Fibroblast of villous mesenchyme (primary cell): ENCODE measurements at places on chromosomes 4 and X. TPM values are rescaled to one million over a fixed set of nuclear protein-coding genes. Genes with fewer than 3 reads are reported as not detected.

GRCh38 chr4:106529348-106530023, 160.9 kb upstream of the GIMD1 start:
- no peak for DNase-seq

GRCh38 chrX:13742397-13743176, 8.0 kb downstream of the OFD1 start:
- DNase-seq = peak; percentile 91

TMEM187 gene
- 5.2 and 7.1 TPM in 2 replicates for total RNA-seq

DNA sequence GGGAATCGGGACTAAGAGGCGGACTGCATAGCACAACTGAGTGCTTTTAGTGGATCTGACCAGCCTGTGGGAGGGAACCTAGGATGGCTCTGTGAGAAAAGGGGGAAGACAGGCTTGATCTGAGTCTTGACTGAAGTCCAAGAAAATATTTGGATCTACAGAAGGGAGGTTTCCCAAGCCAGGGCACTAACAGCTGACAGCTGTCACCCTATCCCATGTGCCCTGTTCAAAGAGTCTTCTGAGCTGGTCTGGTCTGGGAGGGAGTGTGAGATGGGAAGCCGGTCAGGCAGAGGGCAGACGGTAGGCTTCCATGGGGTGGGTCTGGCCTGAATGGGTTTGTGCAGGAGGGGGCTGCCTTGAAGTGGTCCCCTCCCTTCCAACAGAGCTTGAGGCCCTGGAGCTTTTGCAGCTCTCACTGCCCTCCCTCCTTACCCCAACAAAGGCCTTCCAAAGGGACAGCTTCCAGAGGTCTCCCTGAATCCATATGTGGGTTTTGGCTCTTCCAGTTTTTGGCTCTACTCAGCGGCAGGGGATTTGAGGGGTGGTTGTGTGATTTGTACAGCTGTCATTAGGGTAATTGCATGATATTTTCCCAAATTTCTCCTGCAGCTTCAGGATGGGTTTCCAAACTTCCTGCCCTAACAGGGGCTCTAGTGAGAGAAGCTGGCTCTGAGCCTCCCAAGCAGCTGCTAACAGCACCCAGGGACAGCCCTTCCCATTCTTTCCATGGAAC, 643.7 kb downstream of the BCOR start:
- no peak for DNase-seq

DNA sequence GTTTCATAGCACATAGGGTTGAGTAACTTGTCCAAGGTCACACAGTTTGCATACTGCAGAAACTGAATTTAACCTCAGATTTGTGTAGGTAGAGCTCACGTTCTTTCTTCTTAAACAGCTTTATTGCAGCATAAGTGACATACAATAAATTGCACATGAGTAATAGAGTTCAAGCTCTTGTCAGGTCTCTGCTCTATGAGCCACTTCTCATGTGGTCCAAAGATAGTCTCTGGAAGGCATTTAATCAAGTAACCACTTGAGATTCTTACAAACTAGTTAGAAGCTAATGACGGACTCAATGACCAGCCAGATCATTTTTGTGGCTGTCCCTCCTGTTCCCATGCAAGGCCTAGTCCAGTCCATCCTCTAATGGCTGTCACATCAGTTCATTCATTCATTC, 68.9 kb downstream of the MAOB start:
- no peak for DNase-seq

GRCh38 chrX:130524476-130525194, 122.8 kb downstream of the RBMX2 start:
- no peak for DNase-seq

SMIM43 gene
- total RNA-seq = 0.43 and 0.64 TPM in 2 replicates

GRCh38 chr4:141463678-141464077, 172.7 kb upstream of the IL15 start:
- DNase-seq = no peak

TMEM47 gene
- 32.2 and 62.6 TPM in 2 replicates for total RNA-seq

DNA sequence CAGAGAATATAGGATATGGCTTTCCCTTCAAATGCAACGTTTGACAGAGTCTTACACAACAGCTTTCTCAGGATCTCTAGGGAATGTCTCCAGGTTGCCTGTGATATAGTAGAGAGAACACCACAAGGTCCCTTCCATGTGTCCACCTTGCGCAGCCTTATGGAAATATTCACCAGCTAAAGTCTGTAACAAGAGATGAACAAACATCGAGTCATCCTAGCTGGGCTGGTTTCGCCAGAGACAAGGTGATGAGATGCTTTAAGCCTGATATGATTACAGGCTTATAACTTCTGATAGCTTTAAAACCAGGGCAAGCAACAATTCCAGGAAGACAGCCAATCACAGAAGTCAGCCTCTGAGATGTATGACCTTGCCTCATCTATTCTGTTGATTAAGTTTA, 83.8 kb downstream of the SEL1L3 start:
- DNase-seq = no peak

ITM2A gene
- total RNA-seq = under 0.01 TPM in 1 of 2 replicates, not detected in the other

DNA sequence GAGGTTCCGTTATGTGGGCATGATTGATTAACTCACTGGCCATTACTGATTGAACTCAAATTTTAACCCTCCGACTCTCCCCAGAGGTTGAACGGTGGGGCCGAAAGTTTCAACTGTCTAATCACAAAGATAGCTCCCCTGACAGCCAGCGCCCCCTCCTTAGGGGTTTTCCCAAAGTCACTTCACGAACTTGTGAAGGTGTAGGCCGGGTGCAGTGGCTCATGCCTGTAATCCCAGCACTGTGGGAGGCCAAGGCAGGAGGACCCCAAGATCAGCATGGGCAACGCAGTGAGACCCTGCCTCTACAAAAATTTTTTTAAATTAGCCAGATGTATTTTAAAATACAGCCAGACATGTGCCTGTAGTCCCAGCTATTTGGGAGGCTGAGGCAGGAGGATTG, 39.8 kb upstream of the RBM47 start:
- no peak for DNase-seq

- no peak for DNase-seq
These were observed 176.0 kb upstream of the NWD2 start for GRCh38 chr4:37068580-37068979.

DNA sequence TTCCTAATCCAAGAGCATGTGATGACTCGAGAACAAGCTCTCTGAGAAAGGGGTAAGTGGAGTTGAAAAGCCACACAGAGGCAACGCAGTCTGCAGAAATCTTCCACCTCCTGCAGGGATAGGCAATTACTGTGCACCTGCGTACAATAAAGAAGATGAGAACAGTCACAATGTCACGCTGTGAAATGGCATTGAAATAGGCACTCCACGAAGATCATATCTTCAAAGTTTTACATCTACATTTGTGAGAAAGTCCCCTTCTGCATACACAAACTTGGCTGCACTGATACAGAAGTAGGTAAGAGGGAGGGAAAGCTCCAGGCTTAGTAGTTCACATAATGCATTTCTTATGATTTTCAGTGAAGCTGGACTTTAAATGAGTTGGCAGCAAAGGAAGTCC, 27.1 kb downstream of the DDX60L start:
- peak; percentile 28 for DNase-seq

DNA sequence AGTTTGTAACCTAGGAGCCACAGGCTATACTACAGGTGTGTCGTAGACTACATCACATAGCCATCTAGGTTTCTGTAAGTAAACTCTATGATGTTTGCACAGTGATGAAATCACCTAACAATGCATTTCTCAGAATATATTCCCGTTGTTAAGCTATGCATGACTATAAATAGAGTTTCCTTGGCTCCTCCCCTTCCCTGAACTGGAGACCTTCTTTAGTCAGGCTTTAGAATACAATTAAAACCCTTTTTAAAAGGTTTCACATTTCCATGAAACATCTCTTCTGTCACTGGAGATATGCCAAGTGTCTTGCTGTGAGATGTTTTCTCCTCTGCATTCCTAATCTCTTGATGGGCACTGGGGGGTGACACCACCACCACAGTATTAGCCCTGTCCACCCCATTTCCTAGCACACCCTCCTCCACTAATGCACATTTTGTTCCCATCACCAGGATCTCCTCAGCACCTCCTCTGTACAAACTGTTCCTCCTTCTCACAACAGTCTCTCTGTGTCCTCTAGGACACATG, 334.6 kb upstream of the CPEB2 start:
- no peak for DNase-seq

- DNase-seq = peak; percentile 8
These were observed 104.2 kb downstream of the FAM47B start for GRCh38 chrX:35046660-35047296.

- DNase-seq = no peak
These were observed 12.3 kb upstream of the CHIC2 start for GRCh38 chr4:54076673-54077072.

GRCh38 chr4:73303711-73304110, 45.1 kb upstream of the ANKRD17 start:
- no peak for DNase-seq

GRCh38 chr4:49000806-49001205, 14.7 kb downstream of the CWH43 start:
- DNase-seq = no peak
